K562 (cell line): ENCODE measurements at places on chromosomes 6 and 20.

- no peak for DNase-seq
These were observed 21.3 kb downstream of the NPEPL1 start for GRCh38 chr20:58713801-58714339.

DNA sequence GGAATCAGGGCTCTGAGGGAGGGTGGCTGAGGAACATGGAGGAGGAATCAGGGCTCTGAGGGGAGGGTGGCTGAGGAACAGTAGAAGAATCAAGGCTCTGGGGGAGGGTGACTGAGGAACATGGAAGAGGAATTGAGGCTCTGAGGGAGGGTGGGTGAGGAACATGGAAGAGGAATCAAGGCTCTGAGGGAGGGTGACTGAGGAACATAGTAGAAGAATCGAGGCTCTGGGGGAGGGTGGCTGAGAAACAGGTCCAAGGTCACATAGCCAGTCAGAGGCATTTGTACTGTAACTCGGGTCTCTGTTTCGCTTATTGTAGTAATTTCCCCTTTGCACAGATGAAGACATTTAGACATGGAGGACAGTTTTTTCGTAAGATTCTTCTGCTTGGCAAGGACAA, 164.8 kb downstream of the SOBP start:
- no peak for DNase-seq

DNA sequence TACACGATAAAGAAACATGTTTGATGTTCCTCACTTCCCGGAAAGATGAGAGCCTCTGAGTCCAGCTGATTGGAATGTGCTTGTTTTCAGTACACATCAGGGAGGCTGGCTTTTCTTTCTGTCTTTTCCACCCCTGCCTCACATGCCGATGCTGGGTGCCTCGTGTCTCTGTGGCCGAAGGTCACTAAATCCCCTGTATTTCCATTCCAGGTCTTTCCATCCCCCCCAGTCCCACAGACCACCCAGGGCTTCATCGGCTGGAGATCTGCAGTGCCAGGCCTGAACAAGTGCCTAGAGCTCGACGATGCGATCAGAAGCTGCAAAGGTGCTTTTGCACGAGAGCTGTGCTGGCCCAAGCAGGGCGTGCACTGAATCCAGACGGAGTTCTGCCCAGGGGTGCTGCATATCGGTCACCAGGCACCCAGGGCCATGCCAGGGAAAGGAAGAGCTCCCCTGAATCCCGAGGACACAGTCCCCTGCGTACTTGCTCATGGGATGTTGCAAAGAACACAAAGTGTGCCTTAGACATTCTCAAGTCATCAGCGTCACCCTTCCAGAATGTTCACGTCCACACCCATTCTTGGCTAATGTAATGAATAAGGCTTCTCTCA, 67.9 kb downstream of the ANKRD60 start:
- no peak for DNase-seq

DNA sequence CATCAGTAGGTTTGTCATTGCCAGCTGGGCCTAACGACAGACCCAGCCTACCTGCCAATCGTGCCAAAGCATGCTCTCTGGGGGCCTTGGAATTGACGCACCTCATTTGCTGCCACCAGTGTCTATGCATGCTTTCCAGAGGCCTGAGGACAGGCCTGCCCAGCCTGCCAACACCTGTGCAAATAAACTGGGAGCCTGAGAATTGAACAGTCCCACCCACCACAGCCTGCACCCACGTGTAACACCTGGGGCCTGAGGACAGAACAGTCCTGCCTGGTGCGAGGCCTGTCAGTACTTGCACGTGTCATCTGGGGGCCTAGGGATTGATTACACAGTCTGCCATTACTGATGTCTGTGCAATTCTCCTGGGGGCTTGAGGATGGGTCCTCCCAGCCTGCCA, 6.2 kb upstream of the RNF217 start:
- no peak for DNase-seq

DNA sequence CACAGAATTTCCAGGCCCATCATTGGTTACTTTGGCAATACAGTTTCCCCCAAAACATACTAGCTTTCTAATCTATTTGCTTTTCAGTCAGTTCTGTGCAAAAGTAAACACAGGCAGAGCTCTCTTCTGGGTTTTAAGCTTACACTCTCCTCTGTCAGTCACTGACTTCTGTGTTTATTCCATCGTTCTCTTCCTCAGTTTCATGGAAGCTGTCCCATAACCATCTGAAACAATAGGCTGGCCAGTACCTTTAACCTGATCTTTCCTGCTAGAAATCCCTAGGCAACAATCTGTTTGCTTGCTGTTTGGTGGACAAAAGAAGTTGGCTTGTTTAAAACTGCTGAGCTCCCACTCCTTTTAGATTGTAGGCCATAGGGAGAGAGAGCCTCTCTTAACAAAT, 431.5 kb downstream of the HACE1 start:
- no peak for DNase-seq

DNA sequence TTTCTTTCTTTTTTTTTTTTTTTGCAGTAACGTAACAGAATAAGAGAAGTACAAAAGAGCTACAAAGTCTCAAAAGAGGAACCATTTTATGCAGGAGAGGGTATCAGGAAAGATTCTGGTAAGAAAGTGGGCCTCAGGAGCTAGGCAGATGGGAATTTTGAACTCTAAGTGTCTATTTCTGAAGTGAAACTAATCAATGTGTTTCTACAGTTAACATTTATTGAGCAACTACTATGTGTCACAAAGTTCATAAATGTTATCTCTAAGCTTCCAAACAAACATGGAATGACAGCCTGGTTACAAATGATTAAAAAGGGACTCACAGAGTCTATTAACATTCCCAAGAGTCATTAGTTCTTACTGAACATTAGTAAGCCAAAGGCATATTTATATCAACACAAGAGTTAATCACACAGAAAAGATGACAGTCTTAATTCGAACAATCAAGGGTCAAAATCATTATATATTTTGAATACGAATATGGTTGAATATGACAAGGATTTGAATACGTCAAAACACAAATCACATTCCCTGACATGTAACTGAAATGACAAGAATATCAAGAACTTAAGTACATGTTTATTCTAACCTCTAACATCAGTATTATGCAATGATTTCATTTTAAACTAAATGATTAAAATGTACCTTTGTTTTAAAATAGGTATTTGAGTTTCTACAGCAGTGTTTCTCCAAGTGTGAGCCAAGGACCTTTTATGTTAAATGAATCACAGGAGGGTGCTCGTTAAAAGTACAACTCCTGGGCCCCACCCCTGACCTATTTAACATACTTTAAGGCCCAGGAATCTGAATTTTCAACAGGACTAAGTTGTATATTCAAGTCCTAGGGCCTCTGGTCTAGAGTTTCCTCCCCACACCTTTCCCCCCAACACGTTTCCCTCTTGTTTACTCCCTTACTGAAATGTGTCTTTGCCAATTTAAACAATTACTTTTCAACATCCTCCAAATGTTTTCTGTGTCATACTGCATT, 89.7 kb downstream of the ATXN1 start:
- DNase-seq = no peak

GRCh38 chr6:44661221-44662008, 273.9 kb downstream of the CDC5L start:
- no peak for DNase-seq

DNA sequence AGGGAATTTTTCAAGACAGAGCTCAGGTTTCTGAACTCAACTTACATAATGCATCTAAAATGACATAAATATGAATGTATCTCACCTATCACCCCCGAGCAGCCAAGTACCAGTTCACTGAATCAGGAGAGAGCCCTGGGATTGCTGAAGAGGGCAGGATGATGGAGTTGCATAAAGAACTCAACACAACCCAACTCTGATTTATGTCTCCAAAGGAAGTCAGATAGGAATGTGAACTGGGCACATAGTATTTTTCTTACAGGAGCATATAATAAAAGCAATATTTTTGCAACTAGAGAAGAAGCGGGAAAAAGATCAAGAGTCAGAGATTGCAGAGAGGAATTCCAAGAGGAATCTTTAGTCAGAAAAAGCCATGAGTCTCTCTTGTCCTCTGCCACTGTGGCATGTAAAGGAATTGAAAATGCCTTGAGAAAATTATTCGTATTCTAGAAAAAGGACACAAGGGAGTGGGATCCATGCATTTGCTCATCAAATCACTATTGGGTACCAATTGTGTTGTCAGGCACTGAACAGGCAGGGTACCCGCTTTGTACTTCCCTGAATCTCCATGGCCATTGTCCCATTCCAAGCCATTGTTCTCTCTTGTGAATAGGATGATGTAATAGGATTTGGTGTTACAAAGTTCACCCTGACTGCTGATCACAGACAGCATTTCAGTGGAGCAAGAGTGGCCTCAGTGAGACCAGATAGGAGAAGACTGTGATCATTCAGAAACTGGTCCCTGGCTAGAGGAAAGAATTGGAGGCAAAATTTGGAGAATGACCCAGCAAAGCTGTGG, 16.3 kb downstream of the RIN2 start:
- no peak for DNase-seq

- DNase-seq = no peak
These were observed 41.0 kb upstream of the MRPS18A start for GRCh38 chr6:43728586-43728985.

GRCh38 chr6:163284151-163284550, 130.4 kb upstream of the QKI start:
- DNase-seq = no peak

GRCh38 chr6:106103728-106104109, 17.6 kb downstream of the PRDM1 start:
- DNase-seq = no peak

GRCh38 chr20:7237251-7237650, 469.8 kb downstream of the BMP2 start:
- DNase-seq = no peak

GRCh38 chr20:14568701-14569100, 231.3 kb upstream of the FLRT3 start:
- no peak for DNase-seq

- no peak for DNase-seq
These were observed 365.4 kb downstream of the HTR1B start for GRCh38 chr6:77097940-77098339.

GRCh38 chr6:22940581-22941290, 371.4 kb downstream of the HDGFL1 start:
- no peak for DNase-seq

DNA sequence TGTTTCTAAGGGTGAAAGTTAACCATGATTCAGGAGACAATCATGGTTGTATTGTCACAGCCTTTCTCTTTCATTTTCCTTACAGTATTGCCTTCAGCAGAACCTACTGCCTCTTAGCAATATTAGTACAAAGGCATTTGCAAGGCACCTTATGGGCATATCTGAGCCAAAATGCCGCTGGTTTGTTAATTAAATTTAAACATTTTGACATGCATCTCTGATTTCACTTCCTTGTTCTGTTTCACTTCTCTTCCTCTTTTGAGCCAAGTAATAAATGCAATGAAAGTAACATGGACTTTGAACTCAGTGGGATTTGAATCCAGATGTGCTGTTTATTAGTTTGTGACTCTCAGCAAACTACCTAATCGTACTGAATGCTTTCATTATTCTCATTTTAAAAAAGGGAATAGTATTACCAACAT, 467.4 kb upstream of the CITED2 start:
- no peak for DNase-seq

GRCh38 chr6:67882436-67883311, 752.4 kb upstream of the ADGRB3 start:
- no peak for DNase-seq

GRCh38 chr6:44966449-44967092, 361.6 kb upstream of the RUNX2 start:
- DNase-seq = peak; percentile 78

DNA sequence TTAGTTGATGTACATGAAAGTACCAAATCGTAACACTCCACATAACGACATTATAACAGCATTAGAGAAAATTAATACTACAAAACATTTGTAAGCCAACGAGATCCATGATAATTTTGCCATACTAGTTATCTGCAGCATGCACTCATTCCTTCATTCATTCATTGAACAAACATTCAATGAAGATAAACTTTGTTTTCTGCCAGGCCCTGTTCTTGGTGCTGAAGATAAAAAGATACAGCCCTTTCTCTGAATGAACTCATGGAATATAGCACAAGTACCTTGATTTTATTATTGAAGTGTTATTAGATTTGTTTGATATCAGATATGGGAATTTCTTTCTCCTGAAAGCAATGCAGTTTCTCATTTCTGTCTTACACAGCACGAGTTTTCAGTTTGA, 524.0 kb downstream of the TFAP2A start:
- DNase-seq = no peak

GRCh38 chr6:3584606-3585005, 127.8 kb upstream of the SLC22A23 start:
- no peak for DNase-seq

GRCh38 chr6:33620856-33621710, at the start of gene ITPR3:
TSS of gene ITPR3 (plus strand) at chr6:33621322. CDS start at chr6:33621603, 281 bp downstream.
- peak; percentile 93 for DNase-seq

- no peak for DNase-seq
These were observed 52.2 kb downstream of the GFRAL start for GRCh38 chr6:55379471-55379870.
